SJSA1 (cell line): ENCODE measurements at places on chromosomes 4 and X. TPM values are rescaled to one million over a fixed set of nuclear protein-coding genes. Genes with fewer than 3 reads are reported as not detected.

DNA sequence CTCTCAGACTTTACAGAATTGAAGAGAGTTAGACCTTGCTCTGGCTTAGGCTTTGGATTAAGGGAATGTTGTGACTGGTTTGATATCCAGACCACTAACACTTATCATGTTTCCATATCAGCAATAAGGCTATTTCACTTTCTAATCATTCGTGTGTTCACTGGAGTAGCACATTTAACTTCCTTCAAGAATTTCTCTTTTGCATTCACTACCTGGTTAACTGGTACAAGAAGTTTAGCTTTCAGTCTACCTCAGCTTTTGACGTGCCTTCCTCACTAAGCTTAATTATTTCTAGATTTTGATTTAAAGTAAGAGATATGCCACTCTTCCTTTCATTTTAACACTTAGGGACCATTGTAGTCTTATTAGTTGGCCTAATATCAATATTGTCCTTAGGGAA lies 62.6 kb downstream of the CASP6 start:
- no peak for DNase-seq

Gene PGRMC2
- 18.1 and 36.5 TPM in 2 replicates for total RNA-seq

GRCh38 chr4:147247579-147247978 lies 233.3 kb upstream of the EDNRA start:
- DNase-seq = no peak

DNA sequence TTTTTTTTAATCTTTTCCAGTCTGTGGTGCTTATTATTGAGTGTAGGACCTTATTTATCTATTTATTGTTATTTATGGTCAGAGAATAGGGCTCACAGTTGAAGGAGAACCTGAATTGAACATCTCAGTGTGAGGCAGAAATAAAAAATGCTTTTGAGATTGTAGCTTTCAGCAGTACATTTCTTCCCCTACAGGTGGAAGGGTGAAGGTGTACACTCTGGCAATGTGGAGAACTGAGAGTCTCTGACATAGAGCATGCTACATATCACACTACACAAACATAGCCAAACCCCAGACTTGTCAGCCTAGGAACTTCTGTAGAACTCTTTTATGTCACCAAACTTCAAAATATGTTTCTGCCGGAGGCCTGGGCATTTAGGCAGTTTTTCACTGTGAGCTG lies 140.2 kb downstream of the STIM2 start:
- DNase-seq = no peak

- DNase-seq = no peak
These were observed 1.9 kb downstream of the UBE2K start for GRCh38 chr4:39699687-39700409.

DNA sequence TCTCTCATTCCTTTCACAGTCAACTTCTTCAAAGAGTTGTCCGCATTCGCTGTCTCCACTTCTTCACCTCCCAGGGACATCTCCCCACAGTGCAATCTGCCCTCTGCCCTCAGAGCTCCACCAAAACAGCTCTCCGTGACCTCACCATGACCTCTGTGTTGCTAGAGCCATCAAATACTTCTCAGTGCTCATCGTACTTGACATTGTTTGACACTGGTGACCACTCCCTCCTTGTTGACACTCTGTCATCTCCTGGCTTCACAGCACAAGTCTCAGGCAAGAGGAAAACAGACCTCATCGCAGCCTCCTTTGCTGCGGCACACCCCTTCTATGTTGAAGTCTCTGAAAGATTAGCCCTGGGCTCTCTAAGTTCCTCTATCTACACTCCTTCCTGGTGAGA lies 90.5 kb upstream of the CCDC160 start:
- no peak for DNase-seq

- no peak for DNase-seq
These were observed 1465.7 kb upstream of the DIAPH2 start for GRCh38 chrX:95218976-95219375.
